ENCODE measurements at places on chromosomes 6 and 20.

- no peak for DNase-seq
Observed at GRCh38 chr6:163955096-163955495, 540.6 kb downstream of the QKI start.

GRCh38 chr6:113586413-113587077, 270.6 kb upstream of the MARCKS start:
- DNase-seq, result no peak

- DNase-seq, result no peak
Observed at GRCh38 chr6:144259986-144260385, 25.1 kb upstream of the UTRN start.

GRCh38 chr6:163994566-163994965, 580.0 kb downstream of the QKI start:
- no peak for DNase-seq

DNA sequence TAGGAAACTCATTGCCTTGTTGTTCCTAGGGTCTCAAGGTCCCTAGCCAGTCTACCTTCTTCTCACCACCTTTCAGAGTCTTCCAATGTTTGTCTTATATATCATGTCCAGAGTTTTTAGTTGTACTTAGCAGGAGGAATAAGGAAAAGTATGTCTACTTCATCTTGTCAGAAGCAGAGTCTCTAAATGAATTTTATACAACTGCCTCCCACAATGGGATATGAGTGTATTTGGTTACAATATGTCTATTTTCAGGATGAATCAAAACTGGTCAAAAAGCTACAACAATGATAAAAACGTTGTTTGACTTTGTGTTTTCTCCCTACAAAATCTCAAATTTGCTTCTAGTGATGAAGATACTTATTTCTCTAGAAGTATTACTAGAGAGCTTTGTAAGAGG, 7.0 kb downstream of the GLO1 start:
- no peak for DNase-seq

DNA sequence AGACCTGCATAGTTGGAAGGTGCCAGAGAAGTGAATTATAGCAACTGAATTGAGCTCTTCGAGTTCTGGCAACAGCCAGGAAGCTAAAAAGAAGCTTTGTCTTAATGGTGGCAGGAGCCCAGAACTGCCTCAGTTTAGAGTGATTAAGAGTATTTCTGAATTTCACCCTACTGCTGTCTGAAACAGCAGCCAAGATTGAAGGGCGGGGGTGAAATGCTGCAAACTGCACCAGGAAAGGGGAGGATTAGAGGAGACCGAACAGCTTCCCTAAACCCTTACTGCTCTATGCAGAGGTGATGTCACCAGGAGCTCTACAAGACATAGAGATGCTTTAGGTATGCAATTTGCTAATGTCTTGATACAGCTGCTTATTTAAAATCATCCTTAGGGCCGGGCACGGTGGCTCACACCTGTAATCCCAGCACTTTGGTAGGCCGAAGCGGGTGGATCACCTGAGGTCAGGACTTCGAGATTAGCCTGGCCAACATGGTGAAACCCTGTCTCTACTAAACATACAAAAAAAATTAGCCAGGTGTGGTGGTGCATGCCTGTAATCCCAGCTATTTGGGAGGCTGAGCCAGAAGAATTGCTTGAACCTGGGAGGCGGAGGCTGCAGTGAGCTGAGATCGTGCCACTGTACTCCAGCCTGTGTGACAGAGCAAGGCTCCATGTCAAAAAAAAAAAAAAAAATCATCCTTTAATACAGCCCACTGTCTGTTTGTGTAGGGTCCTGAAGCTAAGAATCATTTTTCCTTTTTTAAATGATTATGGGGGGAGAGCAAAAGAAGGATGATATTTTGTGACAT, 91.7 kb upstream of the IYD start:
- DNase-seq, result no peak

DNA sequence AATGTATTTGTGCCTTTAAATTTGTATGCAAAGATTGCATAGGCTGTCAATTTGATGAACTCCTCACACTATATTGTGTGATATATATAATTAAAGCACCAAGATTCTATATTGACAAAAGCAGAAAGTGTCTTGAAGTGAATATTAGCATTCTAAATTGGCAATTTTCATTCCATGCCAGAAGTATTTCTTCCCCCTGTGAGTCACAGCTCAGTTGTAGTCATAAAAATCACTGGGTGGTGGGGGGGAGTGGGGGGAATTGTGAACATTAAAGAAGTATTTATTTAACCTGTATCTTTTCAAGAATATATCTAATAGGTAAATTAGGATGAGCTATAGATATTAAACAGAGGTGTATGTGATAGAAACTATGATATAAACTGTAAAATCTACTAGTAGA, 3.1 kb upstream of the ARMC2 start:
- no peak for DNase-seq

DNA sequence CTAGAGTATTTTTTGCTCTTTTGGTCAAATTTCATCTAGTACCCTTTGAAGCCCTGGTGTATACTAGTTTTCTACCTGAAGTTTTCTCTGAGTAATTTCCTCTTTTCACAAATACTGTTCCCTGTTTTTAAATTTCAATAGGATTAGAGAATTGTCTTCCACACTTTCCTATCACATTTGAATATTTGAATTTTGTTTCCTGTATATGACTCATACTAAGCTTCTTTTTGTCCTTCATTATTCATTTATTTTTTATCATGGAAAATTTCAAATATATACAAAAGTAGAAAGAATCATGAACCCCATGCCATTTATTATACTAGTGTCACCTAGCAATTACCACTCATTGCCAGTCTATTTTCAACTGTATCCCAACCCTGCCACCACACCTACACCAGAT, 52.7 kb downstream of the LHFPL5 start:
- DNase-seq, result no peak

- no peak for DNase-seq
Observed at GRCh38 chr6:102670735-102671134, 1277.2 kb downstream of the GRIK2 start.

DNA sequence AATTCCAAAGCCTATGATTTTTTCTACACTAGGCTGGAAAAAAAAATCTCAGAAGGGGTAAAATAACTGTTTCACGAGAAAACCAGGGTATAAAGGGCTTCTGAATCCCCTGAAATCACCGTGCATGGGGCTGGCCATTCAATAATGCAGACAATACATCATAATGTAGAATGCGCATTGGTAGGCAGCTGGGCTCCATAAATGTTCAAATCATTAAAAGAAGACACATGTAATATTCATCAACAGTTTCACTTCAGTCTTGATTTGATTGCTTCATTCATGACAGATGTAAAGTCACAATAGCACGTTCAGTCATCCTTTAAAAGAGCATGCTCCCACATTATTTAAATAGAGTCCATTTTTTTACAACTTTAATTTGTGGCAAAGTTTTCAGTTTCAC, 20.5 kb downstream of the PTCHD4 start:
- DNase-seq, result no peak

GRCh38 chr6:13711324-13711732, 307 bp downstream of the RANBP9 start:
- no peak for DNase-seq

- no peak for DNase-seq
Observed at GRCh38 chr6:137806914-137807682, 60.0 kb upstream of the TNFAIP3 start.

- no peak for DNase-seq
Observed at GRCh38 chr6:55474382-55474781, 104.6 kb downstream of the HMGCLL1 start.

DNA sequence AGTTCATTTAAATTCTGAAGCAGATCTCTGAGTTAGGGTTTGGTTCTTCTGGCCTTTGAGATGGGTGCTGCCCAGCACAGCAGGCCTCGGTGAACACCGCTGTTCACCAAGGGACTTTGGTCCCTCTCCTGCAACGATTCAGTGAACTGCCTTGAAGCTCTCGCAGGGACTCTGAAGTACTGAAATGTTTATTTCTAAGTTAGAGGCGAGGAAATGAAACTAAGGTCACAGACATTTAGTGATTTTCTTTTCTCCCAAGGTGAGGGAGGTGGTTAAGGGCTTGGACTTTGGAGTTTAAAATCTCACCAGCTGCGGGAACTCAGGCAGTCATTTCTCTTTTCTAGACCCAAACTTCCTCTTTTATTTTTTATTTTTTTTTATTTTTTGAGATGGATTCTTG, 26.2 kb downstream of the E2F3 start:
- no peak for DNase-seq

GRCh38 chr20:654417-654750, 1.4 kb upstream of the SRXN1 start:
- DNase-seq, result no peak

DNA sequence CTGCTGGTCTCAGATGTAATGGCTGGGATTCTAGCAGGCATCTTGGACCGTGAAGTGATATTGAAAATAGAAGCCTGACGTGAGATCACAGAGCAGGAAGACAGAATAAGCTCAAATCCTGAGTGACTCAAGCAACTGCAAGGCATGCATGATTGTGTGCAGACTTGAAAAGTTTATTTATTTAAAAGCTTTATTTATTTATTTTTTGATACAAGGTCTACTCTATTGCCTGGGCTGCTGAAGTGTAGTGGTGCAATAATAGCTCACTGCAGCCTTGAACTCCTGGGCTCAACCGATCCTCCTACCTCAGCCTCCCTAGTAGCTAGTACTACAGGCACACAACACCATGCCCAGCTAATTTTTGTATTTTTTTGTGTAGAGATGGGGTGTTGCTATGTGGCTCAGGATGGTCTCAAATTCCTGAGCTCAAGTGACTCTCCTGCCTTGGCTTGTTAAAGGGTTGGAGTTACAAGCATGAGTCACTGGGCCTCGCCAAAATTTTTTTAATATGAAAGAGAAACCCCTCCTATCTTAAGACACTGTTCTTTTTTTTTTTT, 40.1 kb upstream of the RNF144B start:
- no peak for DNase-seq

DNA sequence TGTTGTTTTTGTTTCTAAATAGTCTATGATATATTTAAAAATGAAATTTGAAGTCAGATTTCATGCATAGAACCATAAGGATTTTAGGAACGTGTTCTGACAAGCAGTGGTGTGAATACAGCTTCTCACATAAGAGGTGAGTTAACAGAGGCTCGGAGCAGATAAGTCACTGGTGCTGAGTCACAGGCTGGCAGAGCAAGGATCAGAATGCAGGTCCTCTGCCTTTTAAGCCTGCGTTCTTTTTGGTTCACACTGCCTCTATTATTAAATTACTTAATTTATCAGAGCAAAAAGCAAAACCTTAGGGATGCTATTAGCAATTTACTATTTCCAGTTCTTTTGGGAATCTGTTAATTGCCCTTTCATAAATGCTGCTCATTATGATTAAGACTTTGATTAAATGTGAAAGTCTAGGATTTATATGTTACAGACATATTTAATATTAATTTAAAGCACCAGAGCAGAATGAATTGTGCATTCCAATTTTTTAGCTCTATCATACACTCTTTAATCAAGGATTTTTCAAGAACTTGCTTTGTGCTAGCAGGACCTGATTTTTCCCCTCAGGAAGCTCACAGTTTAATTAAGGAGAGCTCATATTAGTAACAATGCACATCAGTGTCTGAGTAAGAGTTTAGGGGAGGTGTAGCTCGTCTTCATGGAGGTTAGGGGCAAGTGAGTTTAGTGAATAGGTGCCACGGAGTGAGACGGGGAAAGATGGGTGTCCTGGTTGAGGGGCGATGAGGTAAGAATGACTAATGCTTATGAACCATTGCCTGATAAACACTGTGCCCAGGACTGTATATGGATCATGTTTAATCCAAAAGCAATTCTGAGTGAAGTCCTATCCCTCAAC, 212.7 kb upstream of the AGPAT4 start:
- DNase-seq, result no peak

- DNase-seq, result no peak
Observed at GRCh38 chr20:19083136-19083621, 129.3 kb upstream of the SLC24A3 start.

DNA sequence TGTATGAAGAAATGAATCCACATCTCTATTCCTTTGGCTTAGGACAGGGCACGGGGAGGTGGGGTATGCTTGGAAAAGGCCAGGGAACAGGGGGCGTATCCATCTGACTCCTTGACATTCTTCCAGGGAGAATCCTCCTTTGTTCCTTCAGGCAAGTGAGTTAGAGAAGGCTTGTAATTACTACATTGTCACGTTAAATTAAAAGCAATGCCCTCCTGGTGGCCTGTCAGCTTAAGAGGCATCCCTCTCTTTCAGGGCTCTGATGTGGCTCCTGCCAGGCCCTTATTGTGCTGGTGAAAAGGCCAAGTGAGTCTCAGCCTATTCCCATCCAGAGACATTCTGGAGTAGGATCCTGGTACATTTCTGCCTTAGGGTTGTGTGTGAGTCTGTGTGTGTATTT, 128.3 kb downstream of the FOXA2 start:
- peak; percentile 61 for DNase-seq

DNA sequence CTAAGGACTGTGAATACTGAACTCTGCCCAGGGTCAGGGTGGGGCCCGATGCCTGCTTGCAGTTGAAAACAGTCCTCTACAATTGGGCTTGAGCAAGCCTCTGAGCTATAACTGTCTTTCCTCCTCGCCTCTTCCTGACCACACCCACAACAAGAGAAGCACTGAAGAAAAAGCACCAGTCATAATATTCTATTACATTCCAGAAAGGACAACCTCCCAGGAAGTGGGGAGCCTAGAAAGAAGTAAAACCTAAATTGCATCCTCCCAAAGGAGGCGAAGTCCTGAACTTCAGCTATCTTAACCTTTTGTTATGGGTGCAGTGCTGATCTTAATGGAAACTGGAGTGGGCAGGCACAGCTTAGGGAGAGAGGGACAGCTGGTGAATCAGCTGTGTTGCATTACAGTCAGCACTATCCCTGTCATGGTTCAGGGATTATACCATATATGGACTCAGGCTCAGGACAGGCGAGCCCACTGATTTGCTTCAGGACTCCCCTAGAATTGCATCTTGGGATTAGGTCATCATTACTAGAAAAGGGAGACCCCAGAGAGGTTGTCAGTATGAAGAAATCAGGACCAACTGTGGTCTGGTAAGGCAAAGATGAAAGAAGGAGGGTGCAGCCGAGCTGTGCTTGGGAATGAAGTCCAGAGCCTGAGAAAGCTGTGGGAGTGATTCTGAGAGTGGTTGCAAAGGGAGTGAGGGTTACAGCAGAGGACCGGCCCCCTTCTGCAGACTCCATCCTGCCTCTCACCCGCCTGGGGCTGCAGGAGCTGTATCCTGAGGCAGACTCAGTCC, 18.3 kb upstream of the TRAM2 start:
- DNase-seq, result peak; percentile 74

GRCh38 chr20:53943522-53944291, 126.7 kb downstream of the BCAS1 start:
- peak; percentile 46 for DNase-seq

DNA sequence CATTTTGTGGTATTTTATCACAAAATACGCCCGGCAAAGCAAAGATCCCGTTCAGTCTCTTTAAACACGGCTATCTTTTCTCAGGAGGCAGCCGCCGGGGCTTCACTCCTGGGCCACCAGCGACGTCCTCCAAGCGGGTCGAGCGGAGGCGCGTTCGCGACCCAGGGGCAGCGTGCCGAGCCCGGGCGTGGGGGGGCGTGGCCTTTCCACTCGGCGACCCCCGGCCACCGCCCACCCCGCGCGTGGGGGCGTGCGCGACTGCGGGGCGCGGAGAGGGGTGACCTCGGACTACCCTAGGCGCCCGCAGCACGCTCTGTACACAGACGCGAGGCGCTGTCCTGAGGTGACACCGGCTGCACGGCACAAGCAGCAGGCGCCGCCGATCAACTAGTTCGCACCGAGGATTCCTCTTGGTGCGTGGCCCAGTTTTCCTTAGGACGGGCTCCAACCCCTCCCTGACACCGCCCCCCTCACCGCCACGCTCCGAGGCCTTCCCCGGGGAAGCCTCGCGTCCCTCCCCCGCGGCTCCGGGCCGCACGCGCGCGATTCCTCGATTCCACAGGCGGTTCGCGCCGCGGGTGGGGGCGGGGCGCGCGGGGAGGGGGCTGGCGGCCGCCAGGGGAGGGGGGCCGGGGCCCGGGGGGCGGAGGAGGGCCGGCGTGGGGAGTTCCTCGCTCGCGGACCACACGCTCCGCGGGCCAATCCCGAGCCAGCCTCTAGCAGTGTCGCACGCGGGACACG, 1.1 kb upstream of the JARID2 start:
- DNase-seq, result peak; percentile 52
